ENCODE measurements at places on chromosomes 16 and 17. TPM values are rescaled to one million over a fixed set of nuclear protein-coding genes. Genes with fewer than 3 reads are reported as not detected.
A peak's percentile ranks its signal among the peaks of the same experiment; 100 is the strongest.

DNA sequence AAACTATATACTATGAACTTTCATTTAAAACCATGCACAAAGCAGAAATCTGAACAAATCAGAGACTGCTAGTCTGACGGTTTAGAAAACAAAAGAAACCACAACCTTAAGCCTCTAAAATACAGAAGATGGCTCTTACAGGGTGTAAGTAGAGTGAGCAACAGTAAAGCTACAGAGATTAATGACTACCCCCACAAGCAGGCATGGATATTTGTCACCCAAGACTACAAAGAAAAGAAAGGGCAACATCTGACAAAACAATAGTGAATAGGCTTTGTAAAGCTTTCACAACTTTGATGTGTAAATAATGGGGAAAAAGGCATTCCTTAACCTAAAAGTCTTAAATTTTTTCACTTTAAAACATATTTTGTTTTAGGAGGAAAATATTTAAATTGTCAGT lies 75.0 kb downstream of the SPAG9 start:
- DNase-seq = no peak

GRCh38 chr17:8041249-8041928 lies 2.5 kb downstream of the ALOX15B start:
- no peak for DNase-seq

- no peak for DNase-seq
Observed at GRCh38 chr16:89561142-89561883, 831 bp downstream of the RPL13 start.

- no peak for DNase-seq
Observed at GRCh38 chr17:70434536-70435490, 265.5 kb downstream of the KCNJ2 start.

DNA sequence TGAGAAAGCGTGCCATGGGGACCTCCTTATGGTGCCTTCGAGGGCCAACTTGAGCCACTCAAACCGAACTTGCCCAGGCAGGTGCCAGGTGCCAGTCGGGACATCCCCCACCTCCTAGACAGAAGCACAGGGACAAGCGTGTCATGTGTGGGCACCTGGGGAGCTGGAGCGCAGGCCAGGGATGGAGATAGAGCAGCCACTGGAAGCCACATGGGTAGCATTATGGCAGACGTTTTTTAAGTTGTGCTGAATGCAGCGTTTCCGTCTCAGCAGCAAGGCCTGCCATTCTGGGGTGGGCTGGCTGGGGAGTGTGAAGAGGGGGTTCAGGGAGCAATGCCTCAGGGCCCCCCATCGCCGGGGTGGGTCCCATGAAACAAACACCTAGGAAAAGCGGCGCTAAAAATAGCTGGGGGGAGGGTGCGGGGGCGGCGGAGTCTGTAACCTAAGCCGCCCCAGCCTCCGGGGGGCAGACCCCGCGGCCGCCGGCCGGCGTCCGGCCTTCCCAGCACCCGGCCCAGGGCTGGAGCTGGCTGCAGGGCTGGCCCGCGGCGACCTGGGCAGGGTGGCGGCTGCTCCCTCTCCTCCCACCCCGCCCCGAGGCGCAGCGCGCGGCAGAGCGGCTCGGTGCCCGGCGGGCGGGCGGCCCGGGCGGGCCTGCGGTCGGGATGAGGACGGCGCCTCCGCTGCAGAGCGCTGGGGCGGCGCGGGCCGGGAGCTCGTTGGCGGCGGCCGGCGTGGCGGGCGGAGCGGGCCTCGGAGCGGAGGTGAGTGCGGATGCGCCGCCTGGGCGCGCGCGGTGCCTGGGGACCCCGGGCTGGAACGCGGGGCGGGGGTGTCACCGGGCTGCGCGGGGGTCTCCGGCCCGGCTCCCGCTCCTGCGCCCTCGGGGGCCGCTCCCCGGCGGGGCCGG lies at the start of gene ZNF469:
Gene ZNF469, plus strand, starts transcription at position 469 of the 910 bp plus-strand sequence. CDS start 44,512 bp downstream, outside the sequence.
- peak; percentile 78 for DNase-seq

DNA sequence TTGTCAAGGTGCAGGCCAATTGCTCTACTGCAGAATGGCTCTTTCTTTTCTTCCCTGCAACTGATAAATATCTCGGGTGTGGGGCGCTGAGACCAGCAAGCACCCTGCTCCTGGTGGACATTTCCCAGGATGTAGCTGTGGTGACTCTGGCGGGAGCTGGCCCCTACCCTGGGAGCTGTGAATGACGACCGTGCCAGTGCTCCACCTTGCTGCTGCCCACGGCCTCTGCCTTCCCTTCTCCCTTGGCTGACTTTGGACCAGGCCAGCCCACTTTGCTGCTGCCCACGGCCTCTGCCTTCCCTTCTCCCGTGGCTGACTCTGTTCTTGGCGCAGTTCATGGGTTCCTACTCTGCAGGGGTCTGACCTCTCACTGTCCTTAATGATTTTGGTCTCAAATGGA lies 16.1 kb downstream of the CARD14 start:
- DNase-seq = no peak

TNFRSF17 gene
- polyA plus RNA-seq = not detected

DNA sequence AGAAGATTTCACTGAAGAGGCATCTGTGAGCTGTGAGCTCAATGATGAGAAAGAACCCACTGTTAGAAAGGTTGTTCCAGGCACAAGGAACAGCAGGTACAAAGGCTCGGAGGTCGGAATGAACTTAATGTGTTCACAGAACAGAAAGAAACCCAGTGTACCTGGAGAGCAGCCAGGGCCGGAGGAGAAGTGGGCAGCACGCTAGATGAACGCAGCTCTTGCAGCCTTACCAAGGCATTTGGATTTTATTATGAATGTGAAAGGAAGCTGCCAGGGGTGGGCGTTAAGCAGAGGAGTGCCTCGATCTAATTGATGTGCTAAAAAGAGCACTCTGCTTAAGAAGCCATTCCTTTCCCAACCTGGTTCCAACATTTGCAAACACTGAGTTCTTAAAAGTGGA lies 19.0 kb downstream of the EEF2K start:
- DNase-seq = no peak

GRCh38 chr16:68470461-68471150 lies 22.3 kb upstream of the SMPD3 start:
- DNase-seq = peak; percentile 70

DNA sequence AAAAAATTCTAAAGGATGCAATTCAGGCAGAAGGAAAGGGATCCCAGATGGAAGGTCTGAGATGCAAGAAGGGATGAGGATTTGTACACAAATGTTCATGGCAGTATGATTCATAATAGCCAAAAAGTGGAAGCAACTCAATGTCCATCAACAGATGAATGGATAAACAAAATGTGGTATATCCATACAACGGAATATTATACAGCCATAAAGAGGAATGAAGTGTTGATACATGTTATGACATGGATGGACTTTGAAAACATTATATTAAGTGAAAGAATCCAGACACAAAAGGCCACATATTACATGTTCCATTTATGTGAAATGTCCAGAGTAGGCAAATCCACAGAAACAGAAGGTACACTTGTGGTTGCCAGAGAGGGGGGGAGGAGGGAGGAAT lies 23.9 kb upstream of the GPATCH8 start:
- no peak for DNase-seq

- DNase-seq = no peak
Observed at GRCh38 chr17:66753126-66753920, 81.6 kb upstream of the CACNG5 start.

GRCh38 chr16:28326881-28327610 lies 34.7 kb downstream of the SBK1 start:
- DNase-seq = no peak

GRCh38 chr17:82239926-82240505 lies 11.2 kb downstream of the SLC16A3 start:
- no peak for DNase-seq

DNA sequence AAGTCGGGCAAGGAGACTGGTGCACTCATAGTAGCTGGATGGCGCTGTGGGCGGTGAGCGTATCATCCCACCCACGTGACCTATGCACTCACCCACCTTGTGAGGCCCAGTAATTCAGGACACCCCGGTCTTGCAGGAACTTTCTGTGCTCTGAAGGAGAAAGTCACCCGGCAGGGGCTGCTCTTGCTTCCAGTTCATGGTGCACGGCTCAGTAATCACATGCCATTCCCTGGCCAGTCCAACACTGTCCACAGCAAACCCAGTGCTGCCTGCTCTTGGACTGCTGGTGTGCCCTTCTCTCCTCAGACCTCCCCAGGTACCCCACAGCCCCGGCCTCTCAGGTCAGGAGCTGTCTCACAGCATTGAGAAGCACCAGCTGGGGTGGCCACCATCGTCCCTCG lies 16.4 kb upstream of the RHBDF2 start:
- no peak for DNase-seq

DNA sequence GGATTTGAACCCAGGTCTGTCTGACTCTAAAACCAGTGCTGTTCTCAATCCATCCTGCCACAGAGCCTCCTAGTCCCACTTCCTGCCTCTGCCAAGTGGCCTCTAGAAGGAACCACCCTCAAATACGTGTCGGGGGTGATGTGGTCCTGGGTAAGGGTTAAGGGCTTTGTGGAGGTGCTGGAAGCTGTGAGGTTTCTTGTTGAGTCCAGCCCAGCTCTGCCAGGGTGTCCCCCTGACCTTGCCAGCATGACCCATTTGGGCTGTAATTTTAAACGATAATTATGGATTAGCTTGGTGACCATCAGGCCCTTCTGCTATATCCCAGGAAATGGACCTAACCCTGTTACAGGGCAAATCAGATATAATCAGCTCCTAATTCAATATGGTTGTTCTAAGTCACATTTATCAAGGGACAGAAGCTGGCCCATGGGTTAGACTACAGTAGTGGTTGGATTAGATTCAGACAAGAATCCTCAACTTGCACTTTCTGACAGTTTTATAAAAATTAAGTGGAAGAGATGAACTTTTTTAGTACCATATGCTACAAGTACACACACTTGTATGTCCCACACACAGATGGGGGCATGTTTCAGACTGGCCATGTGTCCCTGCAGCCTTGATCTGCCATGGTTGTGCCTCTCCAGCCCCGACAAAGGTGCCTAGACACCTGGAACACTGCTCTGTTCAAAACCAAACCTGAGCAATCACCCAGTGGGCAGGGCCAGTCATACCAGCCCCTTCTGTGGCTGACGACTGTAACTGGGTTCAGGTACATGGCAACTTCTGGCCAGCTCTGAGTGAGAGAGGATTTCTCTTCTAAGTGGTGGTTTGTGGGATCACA lies 48.0 kb downstream of the SMPD3 start:
- DNase-seq = no peak

DNA sequence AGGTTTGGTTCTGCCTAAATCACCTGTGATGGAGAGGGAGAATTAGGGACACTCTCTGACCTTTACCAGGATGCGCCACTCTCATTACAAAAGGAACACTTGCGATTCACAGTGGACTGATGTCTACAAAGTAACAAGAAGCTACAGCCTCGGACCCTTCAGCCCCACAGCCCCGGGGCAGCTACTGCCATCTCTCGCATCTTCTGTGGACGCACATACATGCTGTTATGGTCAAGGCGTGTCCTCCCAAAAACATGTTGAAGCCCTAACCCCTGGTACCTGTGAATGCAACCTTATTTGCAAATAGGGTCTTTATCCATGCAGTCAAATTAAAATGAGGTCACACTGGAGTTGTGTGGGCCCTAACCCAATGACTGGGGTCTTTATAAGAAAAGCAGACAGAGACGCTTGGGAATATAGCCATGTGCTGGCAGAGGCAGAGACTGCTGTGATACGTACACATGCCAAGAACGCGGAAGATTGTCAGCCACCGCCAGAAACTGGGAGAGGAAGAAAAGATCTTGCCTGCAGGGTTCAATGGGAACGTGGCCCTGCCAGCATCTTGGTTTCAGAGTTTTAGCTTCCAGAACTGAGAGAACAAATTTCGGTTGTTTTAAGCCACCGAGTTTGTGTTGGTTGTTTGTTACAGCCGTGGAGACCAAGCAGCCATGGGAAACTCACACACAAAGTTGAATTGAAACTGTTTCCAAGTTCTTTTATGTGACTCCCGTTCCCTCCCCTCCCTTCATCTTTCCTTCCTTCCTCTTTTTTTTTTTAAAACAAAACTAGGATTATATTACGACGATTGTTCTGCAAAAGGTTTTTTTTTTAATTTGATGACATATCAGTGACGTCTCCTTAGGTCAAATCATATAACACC lies 23.1 kb downstream of the ATP2C2 start:
- no peak for DNase-seq

SSTR5 gene
- polyA plus RNA-seq = not detected

- DNase-seq = no peak
Observed at GRCh38 chr16:27152121-27152520, 51.2 kb upstream of the KDM8 start.

DNA sequence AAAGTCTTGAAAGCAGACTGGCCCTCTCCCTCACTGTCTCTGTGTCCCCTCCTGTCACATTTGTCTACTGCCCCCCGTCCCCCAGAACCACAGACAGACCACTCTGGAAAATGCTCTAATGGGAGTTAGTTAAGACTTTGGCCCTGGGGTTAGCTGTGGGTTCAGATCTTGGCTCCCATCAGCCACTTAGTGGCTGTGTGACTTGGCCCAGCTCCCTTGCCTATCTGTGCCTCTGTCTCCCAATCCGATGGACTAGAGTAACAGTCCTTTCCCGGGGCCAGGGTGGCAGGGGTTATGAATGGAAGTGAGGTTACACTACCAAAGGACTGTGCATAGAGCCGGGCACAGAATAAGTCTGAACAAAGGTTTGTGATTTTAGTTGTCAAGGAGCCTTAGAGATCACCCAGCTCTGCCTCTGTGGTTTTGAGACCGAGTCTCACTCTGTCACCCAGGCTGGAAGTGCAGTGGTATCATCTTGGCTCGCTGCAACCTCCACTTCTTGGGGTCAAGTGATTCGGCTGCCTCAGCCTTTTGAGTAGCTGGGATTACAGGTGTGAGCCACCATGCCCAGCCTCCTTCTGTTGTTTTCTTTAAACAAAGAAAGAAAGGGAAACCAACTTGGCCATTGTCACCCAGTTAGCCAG lies 23.7 kb downstream of the PPL start:
- DNase-seq = peak; percentile 31

DNA sequence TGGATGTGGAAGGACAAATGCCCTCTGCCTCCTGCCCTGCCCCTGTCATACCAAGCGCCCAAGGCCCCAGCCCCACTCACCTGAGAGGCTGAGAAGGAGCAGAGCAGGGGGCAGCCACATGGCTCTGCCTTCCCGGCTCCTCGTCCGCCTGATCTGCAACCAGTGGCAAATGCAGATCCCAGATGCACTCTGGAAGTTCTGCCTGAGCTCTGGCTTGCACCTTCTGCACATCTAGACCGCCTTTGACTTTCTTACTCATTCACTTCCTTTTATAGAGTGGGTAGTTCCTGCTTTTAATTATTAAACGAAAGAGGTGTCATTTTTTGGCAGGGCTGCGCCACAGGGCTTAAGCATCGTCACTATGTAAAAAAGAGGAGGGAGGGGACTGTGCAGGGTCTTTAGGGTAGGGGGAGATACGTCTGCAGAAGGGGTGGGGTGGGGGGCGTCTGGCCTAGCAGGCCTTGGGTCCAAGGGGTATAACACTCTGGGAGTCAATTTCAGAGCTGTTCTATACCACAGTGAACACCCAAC lies at the start of gene CD300LB:
Gene CD300LB, minus strand, starts transcription at position 245 of the 531 bp plus-strand sequence. Its CDS starts 125 bp downstream, at position 120.
- peak; percentile 32 for DNase-seq

KCNJ18 gene
- polyA plus RNA-seq = 0.07 TPM
